Right atrium auricular region (tissue), 2 donors: ENCODE measurements at places on chromosomes 13 and 19. TPM values are rescaled to one million over a fixed set of nuclear protein-coding genes. Genes with fewer than 3 reads are reported as not detected.

ZNF681 gene
- total RNA-seq: 0.59 TPM

PLIN5 gene
- total RNA-seq: 21.4 TPM

SPACA4 gene
- total RNA-seq: not detected

SELENOV gene
- total RNA-seq: not detected

ZNF813 gene
- total RNA-seq: 1.3 TPM

PSG2 gene
- total RNA-seq: not detected

ZNF563 gene
- total RNA-seq: 4.7 TPM

FXYD3 gene
- 0.98 TPM for total RNA-seq

C13orf42 gene
- total RNA-seq: not detected

CRX gene
- not detected for total RNA-seq

ZNF583 gene
- total RNA-seq: 6.4 TPM
